ENCODE measurements at places on chromosomes 4 and X. TPM values are rescaled to one million over a fixed set of nuclear protein-coding genes. Genes with fewer than 3 reads are reported as not detected.

The MAGEE1 gene
- total RNA-seq: 7.8 TPM

The CT45A1 gene
- total RNA-seq: 0.34 TPM

The PRR32 gene
- total RNA-seq: 0.34 TPM

The CT45A2 gene
- not detected for total RNA-seq

The PTTG2 gene
- not detected for total RNA-seq

The CLTRN gene
- total RNA-seq: 0.31 TPM

The TMEM175 gene
- 23.9 TPM for total RNA-seq

The TRPC3 gene
- total RNA-seq: 0.89 TPM
